CD4-positive, alpha-beta T cell treated with Interleukin-15 for 4 hours (primary cell): ENCODE measurements at places on chromosomes 12 and 14.

DNA sequence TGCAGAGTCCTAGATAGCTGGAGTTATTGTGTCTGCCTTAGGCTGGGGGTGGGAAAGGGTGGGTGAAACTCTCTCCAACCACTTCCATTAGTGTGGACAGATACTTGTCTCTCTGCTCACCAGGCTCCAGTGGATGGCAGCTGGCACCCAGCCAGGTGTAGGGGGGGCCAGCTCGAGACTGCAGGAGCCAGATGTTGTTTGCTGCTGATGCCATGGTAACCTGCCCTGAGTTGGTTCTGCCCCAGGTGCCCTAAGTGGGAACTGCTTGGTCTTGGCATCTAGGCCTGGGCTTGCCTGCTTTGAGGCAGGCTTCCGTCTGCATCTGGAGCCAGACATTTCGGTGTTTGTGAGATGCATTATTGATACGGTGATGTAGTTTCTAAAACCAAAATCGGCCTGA, 82.2 kb downstream of the ADCK1 start:
- DNase-seq, result no peak

DNA sequence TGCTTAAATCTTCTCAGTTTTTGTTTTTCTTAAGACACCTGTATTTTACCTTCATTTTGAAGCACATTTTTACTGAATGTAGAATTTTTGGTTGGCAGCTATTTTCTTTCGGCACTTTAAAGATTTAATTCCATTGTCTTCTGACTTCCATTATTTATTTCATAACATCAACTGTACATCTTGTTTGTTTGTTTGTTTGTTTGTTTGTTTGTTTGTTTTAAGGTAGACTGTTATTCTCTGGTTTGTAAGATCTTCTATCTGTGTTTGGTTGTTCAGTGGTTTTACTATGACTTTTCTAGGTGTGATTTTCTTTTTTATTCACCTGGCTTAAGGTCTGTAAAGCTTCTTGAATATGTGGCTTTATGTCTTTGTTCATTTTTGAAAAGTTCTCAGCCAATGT, 61.9 kb downstream of the IFT81 start:
- DNase-seq, result no peak

- DNase-seq, result no peak
Measured at GRCh38 chr12:131264635-131265034, 310.9 kb downstream of the ADGRD1 start.

GRCh38 chr12:24011927-24012507, 62.5 kb upstream of the SOX5 start:
- DNase-seq, result no peak

- DNase-seq, result no peak
Measured at GRCh38 chr12:53676656-53677015, 753 bp upstream of the ATP5MC2 start.

- peak; percentile 23 for DNase-seq
Measured at GRCh38 chr14:77303417-77304156, 17.1 kb downstream of the POMT2 start.

DNA sequence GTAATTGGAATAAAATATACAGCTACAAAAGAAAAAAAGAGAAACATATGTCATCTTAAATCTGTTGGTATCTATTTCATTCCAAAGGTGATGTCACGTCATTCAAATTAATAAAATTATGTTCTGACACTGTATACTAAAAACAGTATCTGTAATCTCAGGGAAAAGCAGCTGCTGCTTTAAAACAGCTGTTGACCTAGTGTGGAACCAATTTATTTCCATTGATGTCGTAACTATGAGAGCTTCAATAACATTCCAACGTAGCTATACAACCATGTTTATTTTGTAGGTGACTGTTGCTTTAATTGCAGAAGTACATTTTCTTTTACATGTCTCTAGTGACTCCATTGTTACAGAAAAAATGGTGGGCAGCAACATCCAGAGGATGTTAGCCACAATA, 571.7 kb downstream of the RPS29 start:
- no peak for DNase-seq

DNA sequence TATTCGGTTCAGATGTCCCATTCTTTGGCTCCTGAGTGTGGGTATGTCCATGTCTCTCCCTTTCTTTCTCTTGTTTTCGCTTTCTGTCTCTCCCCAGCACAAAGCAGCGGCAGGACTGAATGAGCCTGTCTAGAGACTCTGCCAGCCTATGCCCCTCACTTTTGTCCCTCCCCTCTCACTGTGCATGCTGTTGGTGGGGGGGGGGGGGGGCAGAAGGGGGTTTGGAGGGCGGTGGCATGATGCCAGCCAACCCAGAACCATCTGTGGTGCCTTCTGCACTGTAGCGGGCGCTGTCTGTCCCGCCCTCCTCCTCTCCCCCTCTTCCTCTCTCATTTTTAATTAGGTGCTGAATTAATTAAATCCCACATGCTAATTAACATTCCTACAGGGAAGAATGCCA, 17.7 kb downstream of the NGDN start:
- DNase-seq, result no peak

DNA sequence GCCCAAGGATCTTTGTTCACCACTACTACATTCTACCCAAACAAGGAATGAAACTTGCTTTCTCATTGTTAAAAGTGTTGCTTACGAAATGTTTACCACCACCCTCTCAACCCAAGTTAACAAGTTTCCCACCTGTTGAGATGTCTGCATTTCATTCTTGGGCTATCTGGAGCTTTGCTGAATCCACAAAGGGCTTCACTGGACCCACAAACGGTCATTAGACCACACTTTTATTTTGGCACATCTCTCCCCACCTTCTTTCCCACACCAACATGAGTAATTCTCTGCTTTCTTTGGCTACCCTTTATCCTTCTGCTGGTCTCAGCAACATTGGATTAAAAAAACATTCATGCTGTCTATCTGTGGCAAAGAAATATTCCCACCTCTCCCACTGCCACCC, 78.0 kb downstream of the TMEM260 start:
- DNase-seq, result no peak

DNA sequence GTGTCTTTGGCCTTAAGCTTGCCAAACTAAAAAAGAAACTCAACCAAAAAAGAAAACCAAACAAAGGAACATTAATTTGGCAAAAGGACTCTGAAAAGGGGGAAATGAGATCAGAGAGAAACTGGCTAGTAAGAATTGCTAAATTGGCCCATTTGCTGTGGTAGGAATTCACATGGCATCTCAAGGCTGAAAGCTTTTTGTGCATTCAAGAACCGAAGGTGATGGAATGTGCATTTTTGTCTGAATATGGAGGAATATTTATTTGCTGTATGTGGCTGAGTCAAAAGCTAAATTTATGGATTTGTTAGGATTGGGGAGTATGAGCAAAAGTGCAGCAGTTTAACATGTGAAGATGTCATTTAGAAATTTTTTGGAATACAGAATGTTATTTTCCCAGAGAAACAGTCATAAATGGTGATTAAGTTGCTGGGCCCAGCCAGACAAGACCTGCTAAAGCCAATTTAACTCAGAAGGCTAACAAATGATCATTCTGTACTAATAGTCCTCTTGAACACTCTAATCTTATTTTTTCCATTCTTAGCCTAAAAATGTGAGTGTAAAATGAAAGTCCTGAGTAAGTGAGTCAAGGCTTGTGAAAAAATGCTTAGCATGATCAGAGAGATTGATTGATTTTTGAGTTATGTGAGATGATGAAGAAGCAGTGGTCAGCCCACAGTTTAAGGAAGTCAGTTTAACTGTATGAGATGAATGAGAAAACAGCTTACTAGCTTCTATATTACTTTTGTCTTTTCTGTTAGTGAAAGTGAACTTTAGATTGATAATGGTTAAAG, 94.1 kb downstream of the ANO6 start:
- no peak for DNase-seq

- DNase-seq, result no peak
Measured at GRCh38 chr12:29733501-29733900, 50.2 kb downstream of the TMTC1 start.

GRCh38 chr14:76826122-76826521, at the start of gene LRRC74A:
LRRC74A (plus strand) TSS chr14:76826408; CDS start chr14:76826698, 290 bp downstream.
- DNase-seq, result no peak

DNA sequence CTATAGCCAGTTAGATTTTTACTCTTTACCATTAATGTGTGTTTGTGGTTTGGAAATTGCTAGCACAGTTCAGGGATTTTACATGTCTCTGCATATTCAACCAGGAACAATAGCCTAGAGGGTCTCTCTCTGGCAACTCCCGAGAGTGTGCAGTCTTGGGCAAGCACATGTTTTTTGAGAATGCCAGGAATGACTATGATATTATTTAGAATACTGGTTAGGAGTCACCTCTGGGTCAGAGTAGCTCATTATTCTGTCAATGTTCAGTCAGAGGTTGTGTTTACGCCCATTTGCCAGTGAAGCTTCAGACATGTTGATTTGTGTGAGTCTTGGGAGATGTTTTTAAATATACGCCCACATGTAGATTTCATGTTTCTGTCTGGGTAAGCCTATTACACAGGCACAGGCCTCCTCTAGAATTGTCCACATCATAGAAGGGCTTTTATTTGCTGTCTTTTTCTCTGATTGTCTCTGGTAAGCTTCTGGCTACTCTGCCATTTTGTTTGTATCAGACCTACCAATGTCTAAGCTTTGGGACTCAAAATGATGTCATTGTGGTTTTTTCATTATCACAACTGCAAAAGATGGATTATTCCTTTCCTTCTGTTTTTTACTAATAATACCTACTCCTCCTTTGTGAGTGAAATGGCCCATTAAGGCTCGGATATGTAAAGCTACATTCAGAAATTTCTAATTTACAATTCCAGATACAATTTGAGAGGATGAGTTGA, 203.1 kb upstream of the PPFIA2 start:
- DNase-seq, result no peak

DNA sequence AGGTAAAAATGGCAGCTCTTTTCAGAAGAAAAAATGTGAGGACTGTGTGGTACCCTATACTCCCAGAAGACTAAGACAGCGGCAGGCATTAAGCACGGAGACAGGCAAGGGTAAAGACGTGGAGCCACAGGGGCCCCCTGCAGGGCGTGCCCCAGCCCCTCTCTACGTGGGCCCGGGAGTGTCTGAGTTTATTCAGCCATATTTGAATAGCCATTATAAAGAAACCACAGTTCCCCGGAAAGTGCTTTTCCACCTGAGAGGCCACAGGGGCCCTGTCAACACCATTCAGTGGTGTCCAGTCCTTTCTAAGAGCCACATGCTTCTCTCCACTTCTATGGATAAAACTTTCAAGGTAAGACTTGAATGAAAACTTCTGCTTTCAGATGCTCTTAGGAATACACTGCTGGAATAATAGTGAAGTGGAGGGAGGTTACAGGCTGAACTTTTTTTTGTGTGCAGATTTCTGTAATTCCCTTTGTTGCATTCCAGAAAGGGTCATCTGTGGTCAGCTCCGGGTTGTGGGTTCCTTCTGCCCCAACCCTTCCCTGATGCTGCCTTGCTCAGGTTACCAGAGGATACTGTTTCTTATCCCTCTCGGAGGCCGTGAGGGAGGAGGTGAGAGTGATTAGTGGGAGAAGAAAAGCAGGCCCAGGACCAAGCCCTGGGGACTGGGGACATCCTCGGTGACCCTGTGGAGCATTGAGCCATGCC, 58.4 kb downstream of the SLC25A47 start:
- DNase-seq, result no peak
